Activated naive CD8-positive, alpha-beta T cell treated with anti-CD3 and anti-CD28 coated beads for 36 hours (primary cell): ENCODE measurements at places on chromosomes 1 and 21.

DNA sequence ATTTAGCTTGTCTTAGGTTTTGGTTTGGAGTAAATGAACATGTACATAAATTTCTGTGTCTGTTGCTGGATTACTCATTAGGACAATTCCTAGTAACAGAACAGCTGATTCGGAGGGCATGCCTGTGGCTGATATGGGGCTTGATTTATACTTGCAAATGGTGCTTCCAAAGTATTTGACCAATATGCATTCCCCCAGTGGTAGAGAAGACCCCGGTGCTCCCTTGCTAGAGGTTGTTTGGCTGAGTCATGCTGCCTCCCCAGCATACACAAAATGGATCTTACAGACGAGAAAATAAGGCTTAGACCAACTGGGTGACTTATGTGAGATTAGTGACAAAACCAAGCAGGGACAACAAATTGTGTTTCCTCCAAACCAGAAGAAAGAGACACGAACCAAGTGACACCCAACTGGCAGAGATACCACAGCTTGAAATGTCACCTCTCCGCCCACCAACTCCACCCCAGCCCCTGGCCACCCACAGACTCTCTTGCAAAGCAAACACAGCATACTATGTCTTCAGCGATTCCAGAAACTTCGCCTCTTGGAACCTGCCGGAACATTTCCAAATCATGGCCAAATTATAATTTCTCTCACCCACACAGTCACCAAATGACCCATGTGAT lies 75.9 kb upstream of the ETS2 start:
- DNase-seq = no peak

- DNase-seq = no peak
Observed at GRCh38 chr1:176450526-176450925, 12.4 kb upstream of the PAPPA2 start.

DNA sequence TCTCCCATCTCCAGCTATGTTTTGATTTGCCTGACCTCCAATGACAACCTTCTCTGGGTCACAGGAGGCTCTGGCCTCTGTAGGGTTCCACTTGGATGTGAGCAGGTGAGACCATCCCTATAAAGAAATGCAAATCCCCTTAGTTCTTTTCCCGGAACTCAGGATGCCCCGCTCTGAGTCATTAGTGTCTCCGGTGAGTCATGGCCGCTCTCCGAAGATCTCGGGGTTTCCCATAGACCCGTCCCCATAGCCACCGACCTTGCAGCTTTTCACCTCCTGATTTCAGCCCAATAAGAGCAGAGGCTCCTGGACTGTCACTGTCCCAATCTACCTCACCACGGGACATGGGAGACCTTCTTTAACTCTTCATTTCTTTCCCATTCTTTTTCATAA lies 98.2 kb downstream of the PGBD5 start:
- DNase-seq = peak; percentile 14

- DNase-seq = no peak
Observed at GRCh38 chr1:173002891-173003838, 47.6 kb downstream of the TNFSF18 start.

- no peak for DNase-seq
Observed at GRCh38 chr21:41166884-41167283, 1.1 kb upstream of the BACE2 start.

DNA sequence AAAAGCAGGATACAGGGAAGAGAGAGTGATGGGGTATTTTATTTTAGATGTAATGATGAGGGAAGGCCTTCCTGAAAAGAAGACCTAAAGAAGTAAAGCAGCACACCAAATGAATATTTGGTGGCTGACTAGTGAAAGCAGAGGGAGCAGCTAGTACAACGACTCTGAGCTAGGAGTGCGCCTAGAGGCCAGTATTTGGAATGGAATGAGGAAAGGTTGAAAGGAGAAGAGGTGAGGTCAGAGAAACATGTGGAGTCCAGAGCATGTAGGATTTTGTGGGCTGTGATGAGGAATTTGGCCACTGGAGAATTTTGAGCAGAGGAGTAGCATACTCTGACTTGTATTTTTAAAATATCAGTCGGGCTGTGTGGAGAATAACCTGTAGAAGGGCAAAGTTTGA lies 11.8 kb upstream of the RPL5 start:
- no peak for DNase-seq

DNA sequence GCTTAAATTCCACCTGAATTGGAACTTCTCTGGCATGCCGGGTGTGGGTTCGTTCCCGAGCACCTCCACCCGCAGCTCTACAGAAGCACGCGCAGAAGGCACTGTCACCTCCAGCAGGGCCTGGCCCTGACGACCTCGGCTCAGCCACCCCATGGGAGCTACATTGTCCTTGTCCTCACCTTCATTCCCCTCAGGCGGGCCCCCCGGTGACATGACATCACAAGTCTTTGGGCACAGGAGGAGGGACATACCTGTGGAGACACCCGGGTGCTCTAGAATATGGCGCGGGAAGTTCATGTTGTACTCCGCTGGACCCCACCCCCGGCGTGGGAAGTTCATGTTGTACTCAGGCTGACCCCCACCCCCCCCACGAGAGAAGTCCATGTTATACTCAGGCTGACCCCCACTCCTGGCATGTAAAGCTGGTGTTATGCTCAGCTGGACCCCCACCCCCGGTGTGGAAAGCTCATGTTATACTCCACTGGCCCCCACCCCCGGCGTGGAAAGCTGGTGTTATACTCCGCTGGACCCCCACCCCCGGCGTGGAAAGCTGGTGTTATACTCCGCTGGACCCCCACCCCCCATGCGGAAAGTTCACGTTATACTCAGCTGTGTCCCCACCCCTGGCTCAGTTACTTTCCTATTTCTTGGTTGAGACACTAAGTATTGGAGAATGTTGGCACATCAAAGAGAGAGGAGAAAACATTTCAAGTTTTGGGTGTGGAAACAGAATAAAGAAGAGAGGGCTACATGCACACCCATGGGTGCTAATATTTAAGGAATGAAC lies 37.6 kb downstream of the UMODL1 start:
- no peak for DNase-seq

GRCh38 chr1:31809698-31810097 lies 6.1 kb downstream of the SPOCD1 start:
- no peak for DNase-seq

- DNase-seq = no peak
Observed at GRCh38 chr1:2166254-2166653, 28.3 kb downstream of the FAAP20 start.

DNA sequence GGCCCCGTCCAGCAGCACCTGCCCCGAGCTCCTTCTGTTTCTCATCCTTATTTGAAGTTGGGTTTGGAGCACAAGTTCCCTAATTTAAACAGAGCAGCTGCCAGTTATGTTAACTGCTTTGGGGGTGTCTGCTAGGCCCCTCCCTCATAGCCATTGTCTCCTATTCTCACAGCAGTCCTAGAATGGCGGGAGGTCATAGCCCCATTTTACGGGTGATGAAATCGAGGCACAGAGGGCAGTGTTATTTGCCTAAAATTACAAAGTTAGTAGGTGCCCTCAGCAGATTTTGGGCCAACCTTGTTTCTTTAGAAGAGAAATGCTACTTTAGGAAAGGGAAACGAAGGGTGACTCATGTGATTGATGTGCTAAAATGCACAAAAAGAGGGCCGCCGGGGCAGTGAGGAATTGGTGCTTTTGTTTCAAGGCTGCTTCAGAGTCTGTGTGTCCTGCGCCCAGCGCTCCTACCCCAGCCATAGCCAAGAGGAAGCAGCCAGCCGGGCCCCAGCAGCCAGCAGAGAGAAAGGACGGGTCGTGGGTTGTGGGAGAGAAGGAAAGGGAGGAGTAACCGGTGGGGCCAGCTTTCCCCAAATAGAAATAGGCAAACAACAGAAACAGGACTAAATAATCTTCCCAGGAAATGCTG lies 13.0 kb downstream of the VANGL1 start:
- no peak for DNase-seq

DNA sequence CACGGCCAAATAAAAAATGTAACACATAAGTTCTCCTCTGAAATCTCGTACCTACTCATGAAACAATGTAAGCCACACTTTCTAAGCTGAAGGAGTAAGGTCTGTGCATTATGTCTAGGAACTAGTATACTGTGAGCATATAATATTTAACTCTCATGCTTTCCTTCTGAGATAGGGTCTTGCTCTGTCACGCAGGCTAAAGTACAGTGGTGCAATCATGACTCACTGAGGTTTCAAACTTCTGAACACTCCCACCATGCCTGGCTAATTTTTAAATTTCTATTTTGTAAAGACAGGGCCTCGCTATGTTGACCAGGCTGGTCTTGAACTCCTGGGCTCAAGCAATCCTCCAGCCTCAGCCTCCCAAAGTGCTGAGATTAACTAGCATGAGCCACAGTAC lies 71.3 kb downstream of the AHCTF1 start:
- no peak for DNase-seq

GRCh38 chr1:116907351-116907750 lies 2.4 kb upstream of the PTGFRN start:
- no peak for DNase-seq
